ENCODE measurements at places on chromosomes 3 and 15.

- no peak for DNase-seq
These were observed 48.7 kb downstream of the BDH1 start for GRCh38 chr3:197507081-197507480.

- DNase-seq: no peak
These were observed 226.6 kb upstream of the ROBO1 start for GRCh38 chr3:79994397-79994796.

GRCh38 chr15:80007532-80007931 is 36.5 kb upstream of the BCL2A1 start:
- no peak for DNase-seq

- no peak for DNase-seq
These were observed 80.8 kb upstream of the DPH6 start for GRCh38 chr15:35626571-35627318.
